Common myeloid progenitor, CD34-positive (primary cell): ENCODE measurements at places on chromosomes 6 and 20.

DNA sequence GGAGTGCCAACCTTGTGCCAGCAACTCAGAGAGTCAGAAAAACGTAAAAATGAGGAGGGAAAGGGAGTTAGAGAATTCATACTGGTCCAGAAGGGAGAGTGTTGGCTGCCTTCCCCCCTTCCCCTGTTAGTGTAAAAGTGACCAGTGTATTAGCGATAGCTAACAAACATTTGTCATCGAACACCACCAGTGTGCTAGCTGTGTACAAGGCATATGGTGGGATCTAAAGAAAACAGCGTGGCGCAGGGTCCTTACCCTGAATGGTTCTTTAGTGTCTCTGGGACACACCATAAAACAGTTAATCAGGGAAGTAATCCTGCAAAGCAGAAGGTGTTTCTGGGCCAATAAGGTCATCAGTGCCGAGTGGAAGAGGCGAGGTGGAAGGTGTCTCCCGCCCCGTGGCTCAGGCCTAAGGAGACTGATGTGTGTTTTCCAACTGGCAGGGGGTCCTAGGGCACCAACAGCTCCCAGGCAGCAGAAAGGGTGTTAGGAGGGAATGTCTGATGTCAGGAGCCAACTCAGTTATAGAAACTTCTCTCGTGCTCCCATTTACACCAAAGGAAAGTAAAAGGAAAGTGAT, 91.9 kb downstream of the TCP11 start:
- no peak for DNase-seq

- peak; percentile 53 for DNase-seq
These were observed 33.9 kb downstream of the SLC17A4 start for GRCh38 chr6:25788305-25788922.

- DNase-seq, result no peak
These were observed 9.8 kb downstream of the PGM3 start for GRCh38 chr6:83183082-83183828.

DNA sequence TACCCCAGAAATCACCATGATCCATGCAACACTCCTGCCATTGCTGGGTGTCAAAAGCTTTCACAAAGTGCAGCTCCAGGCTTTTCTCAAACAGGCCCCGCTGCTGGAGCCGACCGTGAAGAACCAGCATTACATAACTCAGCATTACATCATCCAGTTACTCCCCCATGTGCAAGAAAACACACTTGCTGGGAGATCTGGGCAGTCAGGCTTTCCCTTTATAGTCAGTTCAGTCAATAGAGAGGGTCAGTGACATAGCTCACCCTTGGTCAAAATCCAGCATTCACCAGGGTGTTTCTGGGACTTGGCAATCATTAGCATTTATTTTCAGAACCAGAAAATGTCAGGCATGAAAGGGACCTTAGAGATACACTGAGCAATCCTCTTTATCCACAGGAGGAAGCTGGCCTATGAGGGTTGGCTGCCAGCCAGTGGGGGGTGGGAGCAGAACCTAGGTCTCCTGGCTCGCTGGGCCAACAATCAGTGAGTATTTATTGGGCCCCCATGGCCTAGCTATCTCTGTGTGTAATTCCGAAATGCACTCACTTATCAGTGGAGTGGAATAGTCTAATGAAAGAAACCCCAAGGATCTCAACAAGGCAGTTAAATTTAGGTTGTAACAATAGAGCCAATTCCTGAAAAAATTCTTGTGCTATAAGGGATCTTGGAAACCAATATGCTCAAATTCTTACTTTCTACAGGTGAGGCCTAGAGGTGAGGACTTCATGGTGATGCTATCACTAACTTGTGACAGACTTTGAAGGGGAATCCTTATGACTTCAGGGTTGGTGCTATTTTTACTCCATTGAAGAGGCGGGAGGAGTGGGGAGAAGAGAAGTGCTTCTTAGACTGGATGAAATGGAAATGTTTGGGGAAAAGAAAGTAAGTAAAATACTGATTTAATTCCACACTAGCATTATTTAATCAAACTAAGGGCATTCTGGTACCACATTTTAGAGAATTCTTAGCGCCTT, 54.6 kb downstream of the LYRM4 start:
- DNase-seq, result peak; percentile 55

- no peak for DNase-seq
These were observed 92.2 kb upstream of the RSPO3 start for GRCh38 chr6:127026247-127026646.
